ENCODE measurements at places on chromosomes 2 and 18.
A peak's percentile ranks its signal among the peaks of the same experiment; 100 is the strongest.

DNA sequence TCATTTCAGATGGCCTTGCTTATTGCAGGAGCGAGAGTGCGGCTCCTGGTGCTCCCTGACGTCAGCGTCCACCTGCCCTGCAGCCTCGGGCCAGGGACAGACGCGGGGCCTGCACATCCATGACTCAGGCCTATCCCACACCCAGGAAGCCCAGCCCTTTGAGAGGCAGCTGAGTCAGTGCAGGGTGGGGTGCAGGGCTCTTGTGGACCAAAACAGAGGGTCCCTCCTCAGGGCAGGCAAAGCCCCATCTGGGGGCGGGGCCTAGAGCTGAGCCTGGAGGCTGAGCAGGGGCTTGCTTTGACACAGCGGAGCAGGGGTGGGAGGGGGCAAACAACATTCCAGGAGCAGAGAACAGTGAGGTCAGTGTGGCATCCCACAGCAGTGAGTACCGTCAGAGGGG lies 7.7 kb upstream of the ARHGEF4 start:
- no peak for DNase-seq

DNA sequence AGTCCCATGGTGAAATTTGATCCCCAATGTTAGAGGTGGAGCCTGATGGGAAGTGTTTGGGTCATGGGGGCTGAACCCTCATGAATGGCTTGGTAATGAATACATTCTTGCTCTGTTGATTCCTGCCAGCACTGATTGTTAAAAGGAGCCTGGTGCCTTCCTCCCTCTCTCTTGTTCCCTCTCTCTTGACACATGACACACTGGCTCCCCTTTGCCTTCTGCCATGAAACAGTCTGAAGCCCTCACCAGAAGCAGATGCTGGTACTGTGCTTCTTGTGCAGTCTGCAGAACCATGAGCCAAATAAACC lies 30.6 kb upstream of the EPC2 start:
- peak; percentile 25 for DNase-seq

- DNase-seq = peak; percentile 3
Observed at GRCh38 chr18:77899972-77900754, 650.5 kb downstream of the GALR1 start.

DNA sequence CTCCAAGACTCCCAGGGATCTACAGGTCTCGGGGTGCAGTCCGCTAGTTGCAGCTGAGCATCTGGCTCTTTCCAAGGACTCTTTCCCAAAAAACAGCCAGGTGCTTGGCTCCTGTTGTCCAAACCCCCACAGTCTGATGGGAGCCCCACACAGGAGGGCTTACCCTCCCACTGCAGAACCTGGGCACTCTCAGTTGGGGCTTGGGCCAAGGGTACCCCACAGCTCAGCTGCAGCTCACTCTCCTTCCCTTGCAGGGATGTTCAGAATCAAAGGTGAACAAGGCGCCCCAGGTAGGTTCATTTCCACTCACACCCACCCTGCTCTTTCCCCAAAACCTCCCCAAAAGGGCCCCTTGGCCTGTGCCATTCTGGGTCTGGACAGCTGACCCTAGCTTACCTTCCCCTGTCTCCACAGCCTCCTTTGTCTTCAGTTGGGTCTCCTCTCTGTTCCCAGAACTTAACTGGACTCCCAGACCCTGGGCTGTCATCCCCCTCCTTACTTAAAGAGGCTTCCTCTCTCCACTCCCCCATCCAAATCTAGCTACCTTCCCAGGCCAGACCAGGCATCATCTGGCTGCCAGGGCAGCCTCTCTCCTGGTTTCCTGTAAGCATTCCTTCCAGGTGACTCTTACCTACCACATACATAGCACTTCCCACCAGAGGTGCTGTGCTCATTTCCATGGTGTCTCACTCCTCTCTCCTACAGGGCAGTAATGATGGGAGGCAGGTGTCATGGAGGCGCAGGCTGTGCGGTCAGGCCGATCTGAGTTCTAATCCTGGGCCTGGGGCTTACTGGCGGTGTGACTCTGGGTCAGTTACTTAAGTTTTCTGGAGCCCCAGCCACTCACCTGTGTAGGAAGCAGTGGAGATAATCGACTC lies 29.5 kb downstream of the MARCO start:
- DNase-seq = no peak

GRCh38 chr2:156191527-156191926 lies 141.0 kb downstream of the NR4A2 start:
- DNase-seq = peak; percentile 31

- DNase-seq = no peak
Observed at GRCh38 chr18:63137999-63138435, 181.6 kb downstream of the BCL2 start.

- peak; percentile 44 for DNase-seq
Observed at GRCh38 chr18:42112657-42113420, 157.8 kb downstream of the PIK3C3 start.

DNA sequence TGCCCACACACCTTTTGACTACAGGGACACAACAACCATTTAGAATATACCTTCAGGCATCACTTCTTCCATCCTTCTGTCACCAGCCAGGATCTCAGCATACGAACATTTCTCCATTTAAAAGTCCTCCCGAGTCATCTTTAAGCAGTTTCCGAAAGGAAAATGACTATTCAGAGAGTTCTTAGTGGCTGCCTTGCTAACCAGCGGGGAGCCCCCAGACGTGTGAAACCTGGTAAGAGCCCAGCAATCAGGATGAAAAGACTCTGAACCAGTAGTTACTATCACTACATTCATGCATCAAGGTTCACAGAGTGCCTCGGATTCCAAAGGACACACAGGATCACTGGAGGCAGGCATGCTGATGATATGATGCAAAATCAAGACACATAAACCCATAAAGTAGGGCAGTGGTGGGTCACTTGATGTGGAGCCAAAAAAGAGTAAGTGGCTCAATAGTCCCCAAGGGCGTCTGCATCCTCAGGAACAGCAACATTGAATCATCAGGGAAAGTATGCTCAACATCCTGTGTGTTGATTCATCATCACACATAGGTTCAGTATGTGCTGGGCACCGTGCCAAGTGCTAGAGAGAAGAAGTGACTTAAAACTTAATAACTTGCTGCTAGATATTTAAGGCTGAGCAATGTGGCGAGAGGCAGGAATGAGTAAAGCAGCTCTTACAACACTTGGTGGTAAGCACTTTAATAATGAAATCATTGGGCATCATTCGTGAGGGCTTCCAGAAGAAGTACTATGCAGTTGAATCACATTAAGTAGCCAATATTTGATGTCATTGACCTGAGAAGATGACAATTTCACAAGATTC lies 4.4 kb downstream of the CCL20 start:
- peak; percentile 100 for DNase-seq

DNA sequence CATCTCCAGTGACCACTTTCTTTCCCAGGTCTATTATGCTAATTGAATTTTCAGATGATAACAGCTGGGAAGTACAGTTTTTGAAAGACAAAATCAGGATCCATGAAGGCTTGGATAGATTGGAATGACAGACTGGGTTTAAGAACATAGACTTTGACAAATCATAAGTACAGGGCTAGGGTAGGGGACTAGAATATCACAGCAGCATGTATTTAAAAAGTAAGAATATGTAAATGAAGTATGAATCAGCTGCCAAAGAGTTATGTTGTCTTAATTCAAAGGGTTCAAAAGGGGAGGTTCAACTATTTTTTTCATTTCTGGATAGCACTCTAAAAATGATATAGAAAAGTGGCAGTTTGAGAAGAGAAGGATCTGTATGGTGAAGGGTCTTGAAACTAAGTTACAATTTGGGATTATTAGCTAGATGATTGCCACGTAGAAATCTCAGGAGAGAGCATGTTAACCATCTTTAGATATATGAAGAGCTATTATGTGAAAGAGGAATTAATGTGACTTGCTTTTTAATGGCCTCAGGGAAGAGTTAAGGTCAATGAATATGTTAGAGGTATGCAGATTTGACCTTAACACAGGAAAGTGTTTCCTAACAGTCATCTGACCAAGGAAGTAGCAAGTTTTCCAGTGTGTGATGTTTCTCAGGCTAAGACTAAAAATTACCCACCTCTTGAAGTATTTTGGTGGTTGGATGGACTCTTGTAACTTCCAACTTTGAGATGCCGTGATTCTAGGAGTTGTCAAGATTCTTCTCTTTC lies 81.7 kb downstream of the TMEM185B start:
- DNase-seq = no peak

- no peak for DNase-seq
Observed at GRCh38 chr18:38751898-38752297, 1186.3 kb upstream of the CELF4 start.

DNA sequence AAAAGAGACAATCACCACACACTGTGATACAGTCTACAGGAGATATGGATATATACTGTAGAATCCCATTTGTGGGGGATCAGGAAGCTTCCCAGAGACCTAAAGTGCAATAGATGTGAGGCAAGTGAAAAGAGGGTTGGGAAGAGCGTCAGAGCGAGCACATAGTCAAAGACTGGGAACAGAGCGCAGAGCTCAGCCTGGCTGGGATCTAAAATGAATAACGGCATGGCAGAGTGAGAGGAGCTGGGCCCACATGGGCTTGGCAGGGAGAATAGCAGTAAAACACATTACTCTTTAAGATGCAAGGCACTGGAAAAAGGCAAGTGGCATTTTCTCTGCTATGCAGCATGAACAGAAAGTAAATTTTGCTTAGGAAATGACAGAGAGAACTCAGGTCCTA lies 52.4 kb upstream of the BCL11A start:
- no peak for DNase-seq

DNA sequence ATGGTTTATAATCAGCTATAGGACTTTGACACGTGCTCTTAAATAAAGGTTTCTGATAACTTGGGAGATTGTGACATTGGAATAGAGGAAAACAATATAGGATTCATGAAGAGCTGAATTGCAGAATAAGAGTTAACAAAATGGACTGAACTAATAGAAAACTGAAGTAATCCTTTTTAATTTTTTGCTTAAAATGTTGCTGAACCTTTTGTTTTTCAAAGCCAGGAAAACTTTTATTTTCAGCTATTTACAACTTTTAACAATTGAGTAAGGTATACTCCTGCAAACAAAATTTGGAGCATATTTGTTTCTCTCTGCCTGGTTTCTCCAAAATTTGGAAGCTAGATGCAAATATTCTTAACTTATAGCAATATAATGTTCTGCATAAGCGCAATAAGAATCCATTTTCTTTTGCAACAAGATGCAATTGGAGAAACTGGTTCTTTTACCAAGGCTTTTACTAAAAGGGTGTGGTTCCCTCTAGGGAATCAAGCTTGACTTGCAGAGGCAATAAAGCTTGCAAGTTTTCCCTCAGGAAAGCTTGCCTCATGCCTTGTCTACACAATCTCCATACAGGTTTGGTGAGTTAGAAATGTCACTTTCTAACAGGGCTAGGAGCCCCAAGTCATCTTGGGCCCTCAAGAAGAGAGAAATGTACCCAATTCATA lies 10.3 kb upstream of the PDK1 start:
- DNase-seq = peak; percentile 10

GRCh38 chr2:122433123-122433754 lies 677.8 kb downstream of the TSN start:
- no peak for DNase-seq

- no peak for DNase-seq
Observed at GRCh38 chr2:169071455-169071854, 2.1 kb downstream of the DHRS9 start.

DNA sequence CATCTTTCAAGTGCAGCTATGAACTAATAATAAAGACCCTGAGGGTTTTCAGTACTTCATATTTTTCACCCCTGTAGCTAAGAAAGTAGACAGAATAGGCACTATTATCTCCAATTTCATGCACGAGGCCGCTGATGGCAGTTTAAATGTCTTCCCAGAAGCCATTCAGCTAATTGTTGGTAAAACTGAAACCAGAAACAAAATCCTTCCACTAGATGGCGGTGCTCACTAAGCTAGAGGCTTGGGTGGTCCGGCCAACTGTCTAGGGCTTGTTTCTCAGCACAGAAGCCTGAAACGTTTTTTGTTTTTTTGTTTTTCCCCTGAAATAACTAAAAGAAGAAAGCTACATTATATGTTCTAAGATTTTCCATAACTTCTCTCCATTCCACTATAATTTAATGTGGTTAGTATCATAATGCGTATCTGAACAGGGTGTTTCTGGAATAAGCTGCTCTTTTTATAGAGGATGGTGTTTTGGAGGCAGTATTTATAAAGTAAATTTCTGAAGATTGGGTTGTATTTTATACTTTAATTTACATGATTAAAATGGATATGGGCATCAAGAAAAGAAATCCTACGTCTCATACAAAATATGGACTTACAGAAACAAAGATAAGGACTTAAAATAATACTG lies 159.4 kb downstream of the PIK3C3 start:
- DNase-seq = peak; percentile 64

DNA sequence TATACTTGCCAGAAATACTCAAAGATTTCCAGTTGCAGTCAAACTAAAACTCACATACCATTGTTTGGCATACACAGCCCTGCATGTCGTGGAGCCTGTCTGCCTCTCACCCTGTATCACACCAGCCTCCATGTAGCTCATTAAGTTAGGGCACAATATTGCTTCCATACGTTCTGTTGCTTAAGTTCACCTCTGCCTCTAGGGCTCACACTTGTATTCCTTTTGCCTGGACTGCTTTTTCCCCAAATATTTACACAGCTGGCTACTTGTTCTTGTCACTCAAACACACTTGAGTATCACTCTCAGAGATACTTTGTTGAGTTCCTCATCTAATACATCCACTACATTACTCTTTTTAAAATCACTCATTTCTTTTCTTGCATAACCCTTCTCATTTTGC lies 83.1 kb downstream of the PTH2R start:
- DNase-seq = no peak

- no peak for DNase-seq
Observed at GRCh38 chr2:217362286-217362685, 502.4 kb upstream of the TNP1 start.

DNA sequence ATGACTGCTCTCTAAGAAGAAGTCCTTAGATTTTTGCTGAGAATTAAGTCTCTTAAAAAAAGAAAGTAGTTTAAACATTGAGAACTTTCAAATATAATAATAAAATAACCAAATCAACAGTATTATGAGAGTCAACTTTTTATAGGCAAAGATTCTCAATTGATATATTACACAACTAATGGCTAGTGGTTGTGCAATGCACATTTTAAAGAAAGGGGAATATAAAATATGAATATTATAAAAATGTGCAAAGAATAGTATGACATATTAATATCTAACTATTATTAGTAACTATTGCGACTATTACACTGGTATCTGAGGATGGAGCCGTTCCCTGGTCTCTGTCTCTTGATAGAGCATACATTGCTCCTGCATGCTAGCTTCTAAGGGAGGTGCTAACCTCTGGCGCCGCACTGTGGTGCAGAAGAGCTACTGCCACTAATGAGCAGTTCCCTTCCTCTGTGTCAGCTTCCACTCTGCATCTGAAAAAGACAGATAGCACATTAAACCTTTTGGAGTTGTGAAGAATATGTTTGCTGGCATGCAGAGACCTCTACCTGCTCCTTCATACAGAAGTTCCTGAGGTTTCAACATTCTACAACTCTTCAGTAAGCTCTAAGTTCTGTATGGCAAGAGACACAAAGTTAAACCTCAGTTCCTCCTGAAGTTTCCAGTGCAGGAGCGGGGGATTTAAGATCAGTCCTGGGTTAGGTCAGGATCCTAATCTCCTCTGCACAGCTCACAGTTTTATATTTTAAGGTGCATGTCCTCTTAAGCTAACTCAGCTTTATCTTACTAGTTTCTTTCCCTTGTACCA lies 3.5 kb upstream of the SLC9A2 start:
- DNase-seq = peak; percentile 25

Measured in stromal cell of bone marrow (primary cell).